ENCODE measurements at places on chromosomes 7 and 10.
A peak's percentile ranks its signal among the peaks of the same experiment; 100 is the strongest.

GRCh38 chr7:67343572-67343971 is 346.9 kb downstream of the TYW1 start:
- DNase-seq: peak; percentile 18

DNA sequence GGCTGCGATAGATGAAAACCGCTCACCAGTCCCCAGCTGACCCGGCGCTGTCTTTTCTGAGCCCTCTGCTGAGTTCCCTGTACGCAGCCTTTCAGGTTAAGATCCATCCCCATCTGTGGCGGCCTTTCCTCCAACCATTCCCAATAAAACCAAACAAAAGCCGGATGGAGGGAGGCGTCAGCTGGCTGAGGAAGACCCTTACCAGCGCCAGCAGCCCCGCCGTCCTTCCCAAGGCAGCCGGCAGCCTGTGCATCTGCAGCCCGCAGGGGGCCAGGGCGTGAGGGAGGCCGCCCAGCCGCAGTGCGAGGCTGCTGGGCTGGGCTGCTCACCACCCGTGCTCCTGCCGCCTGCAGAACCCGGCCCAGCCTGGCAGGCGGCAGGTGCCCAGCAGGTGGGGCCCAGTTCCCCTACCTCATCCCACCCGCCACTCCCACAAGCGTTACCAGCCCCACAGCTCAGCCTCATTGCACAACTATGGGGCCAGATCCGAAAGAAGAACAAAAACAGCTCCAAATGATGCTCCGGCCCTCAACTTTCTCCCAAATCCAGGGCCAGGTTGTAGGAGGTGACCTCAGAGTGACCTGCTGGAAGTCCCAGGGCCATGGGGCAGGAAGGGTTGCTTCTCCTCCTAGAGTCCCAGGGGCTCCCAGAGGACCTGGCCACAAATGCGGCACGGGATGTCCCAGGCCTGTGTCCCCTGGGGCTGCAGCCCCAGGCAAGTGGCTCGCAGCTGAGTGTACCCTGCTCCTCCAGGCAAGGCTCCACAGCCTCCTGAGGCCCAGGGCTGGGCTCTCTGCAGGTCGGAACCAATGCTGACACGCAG is 23.8 kb downstream of the PAPOLB start:
- DNase-seq: no peak

DNA sequence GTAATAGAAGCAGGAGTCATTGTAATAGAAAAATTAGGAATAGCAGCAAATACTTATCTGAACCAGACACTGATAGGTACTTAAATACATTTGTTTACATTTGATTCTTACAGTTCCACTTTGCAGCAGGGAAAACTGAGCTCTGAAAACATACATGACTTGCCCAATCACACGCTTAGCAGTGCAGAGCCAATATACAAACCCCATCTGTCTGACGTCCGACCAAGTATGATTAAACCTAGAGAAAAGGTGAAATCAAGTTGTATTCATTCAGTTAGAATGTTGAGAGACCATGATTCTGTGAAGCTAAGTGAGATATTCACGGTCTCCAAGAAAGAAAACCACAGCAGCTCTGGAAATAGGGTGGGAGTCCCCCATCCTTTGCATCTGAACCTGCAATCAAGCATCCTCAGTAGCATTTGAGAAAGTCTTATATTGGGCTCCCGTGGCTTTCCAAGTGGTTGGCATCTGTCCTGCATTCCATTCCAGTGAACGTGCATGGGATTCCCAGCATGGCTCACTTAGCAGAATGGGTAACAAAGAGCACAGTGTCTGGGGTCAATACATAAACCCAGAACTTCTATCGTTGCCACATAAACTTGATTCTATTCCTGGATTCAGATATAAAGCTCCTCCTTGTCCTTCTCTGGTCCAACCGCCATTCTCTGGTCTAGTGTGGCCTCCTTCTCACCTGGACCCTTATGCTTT is 148.7 kb upstream of the RSU1 start:
- no peak for DNase-seq

DNA sequence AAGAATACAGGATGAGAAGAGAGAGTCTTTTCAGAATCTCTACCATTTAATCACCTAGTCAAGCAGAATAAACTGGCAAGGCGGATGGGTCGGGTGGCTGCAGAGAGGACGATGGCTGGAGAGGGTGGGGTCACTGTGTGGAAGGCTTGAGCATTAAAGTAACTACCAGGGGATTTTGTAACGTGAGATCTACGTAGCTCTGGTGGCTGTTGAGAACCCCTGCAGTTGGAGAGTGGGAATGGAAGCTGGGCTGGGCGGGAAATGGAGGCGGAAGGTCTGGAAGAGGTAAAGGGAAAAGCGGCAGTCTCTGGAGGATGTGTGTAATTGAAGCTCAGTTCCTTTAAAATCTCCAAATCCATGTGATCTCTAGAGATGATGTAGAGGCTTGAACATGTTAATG is 135.0 kb downstream of the GATA3 start:
- DNase-seq: no peak

DNA sequence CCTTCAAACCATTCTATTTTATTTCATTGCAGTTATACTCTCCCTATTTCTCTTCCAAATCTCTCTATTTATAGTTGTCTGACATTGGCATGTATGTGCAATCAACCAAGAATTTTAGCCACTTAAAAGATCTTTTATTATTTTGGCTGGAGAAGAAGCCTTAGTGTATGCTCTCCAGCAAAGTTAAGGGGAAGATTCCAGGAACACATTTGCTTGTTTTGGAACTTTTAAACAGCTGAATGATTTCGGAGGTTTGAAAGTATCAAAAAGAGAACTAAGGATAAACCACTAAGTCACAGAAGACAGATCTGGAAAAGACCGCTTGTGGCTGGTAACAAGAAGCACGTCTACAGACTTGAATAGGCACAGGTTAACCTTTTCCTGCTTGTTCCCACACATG is 182.2 kb upstream of the FZD1 start:
- no peak for DNase-seq

GRCh38 chr10:128875956-128876736 is 590.9 kb upstream of the MGMT start:
- DNase-seq: no peak

All from posterior cingulate gyrus (tissue), 11 donors.